Stimulated activated CD4-positive, alpha-beta T cell treated with anti-CD3 and anti-CD28 coated beads, Interleukin-1b, Interleukin-23, amount 100 ng/mL, for 1 hour (primary cell): ENCODE measurements at places on chromosomes 7 and 10.

GRCh38 chr7:13633857-13634256, 355.6 kb downstream of the ETV1 start:
- no peak for DNase-seq

DNA sequence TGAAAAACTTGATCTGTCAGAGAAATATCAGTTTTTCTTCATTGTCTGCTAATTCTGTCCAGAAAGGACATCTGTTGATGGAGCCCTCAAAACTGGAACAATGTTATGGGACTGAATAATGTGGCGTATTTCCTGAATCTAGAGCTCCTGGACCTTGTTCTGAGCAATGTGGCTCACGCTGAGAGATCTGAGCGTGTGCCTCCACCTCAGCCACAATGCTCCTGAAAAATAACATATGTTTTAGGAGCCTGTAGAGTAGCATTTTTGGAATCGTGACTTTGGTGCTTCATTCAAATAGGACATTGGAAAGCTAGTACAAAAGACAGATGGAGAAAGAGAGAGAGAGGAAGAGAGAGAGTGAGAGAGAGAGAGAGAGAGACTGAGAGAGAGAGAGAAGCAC, 110.3 kb downstream of the BMPER start:
- no peak for DNase-seq

- DNase-seq = no peak
Measured at GRCh38 chr10:98400482-98400881, 14.5 kb downstream of the PYROXD2 start.

DNA sequence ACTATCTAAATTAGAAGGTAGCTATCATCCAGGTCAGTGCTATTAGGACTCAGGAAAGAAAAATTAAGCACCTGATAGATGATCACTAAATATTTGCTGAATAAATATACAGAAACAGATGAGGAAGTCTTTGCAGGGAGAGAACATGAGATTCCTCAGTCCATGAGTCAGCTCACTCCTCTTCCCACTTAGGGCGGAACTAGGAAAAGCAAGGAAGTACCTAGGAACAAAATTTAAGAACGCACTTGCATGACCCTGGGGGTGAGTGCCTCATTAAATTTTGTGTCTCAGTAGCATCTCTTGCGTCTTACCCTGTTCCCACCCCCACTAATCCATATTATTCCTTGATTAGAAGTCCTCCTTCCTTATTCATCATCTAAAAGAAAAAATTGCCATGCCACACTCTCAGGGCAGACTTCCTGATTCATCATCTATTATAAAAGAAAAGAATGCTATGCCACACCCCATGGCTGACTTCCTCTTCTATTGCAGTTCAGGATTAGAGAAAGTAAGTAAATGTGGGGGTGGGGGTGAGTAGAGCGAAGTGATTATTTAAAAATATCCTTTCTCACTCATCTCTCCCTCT, 208.8 kb downstream of the THSD7A start:
- no peak for DNase-seq

DNA sequence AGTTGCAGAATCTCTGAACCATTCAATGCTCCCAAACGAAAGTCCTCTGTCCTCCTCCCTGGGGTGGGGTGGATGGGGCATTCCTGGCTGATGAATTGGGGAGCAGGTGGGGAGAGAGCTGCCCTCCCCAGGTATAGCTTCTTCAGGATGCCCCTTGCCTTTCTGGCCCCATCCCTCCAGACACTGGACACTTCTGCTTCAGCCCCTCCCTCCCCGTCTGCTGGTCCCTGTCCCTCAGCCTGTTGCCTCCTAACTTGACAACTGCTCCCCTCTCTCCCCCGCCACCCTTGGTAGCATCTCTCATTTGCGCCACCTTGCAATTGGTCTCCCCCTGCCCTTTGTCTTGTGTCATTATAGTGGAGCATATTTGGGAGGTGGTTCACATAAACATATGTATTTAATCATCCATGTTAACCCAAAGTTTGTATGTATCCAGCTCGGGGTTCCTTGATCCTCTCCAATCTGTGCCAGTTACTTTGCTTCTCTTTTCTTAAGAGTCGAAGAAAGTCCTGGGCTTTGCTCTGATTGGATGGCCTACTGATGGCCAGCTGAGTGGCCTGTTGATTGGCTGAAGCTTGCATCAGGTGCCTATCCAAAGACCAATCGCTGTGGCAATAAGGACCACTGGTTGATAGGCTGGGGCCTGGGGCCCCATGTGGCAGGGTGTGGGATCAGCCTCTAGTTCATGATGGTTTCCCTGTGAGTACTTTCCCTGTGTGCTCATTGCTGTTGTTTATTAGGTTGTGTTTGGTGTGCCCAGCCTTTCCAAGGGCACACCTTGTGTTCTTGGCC, 4.0 kb upstream of the GCK start:
- no peak for DNase-seq

GRCh38 chr10:30986053-30986555, 45.6 kb downstream of the ZNF438 start:
- DNase-seq = no peak

DNA sequence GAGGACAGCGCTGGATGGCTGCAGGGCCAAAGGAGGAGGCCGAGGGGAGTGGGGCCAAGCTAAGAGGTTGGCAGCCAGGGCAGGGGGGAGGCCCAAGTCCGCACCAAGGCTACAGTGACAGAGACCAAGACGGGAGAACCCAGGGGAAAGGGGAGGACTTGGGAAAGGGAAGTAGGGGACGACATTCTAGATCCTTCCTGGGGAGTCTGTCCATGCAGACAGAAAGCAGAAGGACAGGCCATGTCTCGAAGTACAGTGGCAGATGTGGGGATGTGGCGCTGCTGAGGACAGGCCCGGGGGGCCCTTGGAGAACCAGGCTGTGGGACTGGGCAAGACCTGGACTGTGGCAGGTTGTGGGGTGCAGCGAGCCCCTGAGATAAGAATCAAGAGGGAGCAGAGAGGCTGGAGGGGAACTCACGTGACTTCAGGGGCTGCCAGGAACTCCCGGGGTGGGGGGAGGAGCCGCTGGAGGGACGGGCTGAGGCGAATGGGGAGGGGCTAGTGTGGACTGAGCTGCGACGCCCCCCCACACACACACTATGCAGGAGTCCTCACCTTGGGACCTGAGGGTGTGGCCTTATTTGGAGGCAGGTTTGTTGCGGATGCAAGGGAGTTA, 68.5 kb upstream of the TNRC18 start:
- DNase-seq = no peak

GRCh38 chr7:42611289-42611928, 300.5 kb downstream of the C7orf25 start:
- no peak for DNase-seq

- no peak for DNase-seq
Measured at GRCh38 chr7:104629408-104629807, 301.0 kb downstream of the LHFPL3 start.

GRCh38 chr7:115038158-115038557, 116.3 kb downstream of the MDFIC start:
- DNase-seq = no peak

DNA sequence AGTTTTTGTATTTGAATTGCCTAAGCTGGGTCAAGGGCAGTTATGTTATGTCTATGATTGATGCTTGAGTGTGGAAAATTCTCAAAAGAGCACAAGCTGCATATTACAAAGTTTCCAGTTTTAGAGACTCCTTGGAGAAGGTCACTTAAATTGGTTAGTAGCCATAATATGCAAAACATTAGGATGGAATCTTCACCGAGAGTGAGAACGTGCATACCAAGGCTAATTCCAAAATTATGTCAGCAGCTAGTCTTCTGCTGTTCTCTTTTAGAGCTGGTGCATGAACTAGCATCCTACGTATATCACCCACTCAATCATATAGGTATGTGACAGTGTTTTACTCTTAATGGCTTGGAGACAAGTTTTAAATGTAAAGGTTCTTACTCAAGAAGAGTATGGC, 49.2 kb downstream of the MKX start:
- DNase-seq = no peak

GRCh38 chr7:102841290-102841689, 71.5 kb upstream of the LRRC17 start:
- DNase-seq = no peak

GRCh38 chr10:33901166-33901565, 566.7 kb upstream of the NRP1 start:
- no peak for DNase-seq

DNA sequence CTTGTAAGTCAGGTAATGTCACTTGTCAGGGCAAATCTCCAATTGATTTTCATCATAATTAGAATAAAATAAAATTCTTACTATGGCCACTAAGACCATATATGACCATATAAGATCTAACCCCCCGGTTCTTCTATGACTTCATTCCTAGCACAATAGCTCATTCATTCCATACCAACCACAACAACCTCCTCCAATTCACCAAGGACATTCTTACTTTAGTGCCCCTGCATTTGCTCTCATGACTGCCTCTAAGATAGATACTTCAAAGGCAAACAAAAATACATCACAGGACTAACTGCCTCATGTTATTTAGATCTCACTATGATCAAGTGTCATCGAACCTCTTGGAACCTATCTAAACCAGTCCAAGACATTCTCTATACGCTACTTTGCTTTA, 90.8 kb downstream of the SNX13 start:
- no peak for DNase-seq

DNA sequence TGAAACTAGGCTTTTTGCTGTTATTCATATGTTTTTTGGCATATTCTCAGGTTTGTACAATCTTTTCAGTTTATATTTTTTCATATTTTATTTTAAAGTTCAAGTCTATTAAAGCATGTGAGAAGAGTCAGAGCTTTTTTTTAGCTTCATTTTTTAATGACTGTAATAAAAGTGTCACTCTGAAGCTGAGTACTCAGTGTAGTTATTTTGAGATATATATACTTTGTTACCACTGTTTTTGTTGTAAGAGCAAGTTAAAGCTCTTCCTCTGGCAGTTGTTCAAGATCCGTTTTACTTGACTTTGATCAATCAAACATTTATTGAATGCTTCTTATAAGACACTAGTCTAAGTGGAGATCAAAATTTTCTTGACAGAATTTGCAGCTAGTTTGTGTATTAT, 37.5 kb downstream of the CASD1 start:
- no peak for DNase-seq

DNA sequence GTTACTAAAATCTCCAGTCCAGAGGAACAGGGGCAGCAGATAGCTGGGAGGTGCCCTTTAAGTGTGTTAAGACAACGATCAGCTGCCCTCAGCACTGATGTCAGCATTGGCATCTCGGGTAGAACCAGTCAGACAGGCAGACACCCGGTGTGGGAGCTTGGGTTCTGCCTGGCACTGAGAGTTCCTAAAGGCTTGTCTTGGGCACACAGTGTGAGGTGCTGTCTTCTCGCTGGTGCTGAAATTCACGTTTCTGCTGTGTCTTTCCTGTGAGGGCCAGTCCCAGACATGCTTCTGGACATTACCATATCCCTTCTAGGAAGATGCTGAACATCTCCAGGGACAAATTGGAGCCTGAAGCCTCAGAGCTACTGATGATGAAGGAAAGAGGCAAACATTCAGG, 156.2 kb downstream of the DNAJB6 start:
- no peak for DNase-seq

- no peak for DNase-seq
Measured at GRCh38 chr10:18158773-18159265, 18.6 kb downstream of the CACNB2 start.

DNA sequence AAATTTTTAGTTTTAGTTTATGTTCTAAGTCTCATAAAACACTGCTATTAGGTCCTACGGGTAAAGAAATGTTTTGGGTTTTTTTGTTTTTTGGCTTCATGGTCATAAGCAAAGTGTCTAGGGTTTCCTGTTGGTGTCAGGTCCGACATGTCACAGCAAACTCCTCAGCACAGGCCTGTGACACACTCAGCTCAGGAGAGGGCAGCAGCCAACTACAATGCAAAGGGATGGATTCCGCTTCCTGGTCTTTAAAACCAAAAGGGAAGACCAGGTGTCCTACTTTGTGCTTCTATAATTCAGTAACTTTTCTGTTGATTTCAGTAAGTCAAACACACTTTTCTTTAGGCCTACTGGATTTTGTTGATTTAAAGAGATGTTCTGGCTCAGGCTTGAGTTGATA, 83.8 kb upstream of the MACROH2A2 start:
- DNase-seq = no peak

- DNase-seq = no peak
Measured at GRCh38 chr10:48214716-48215485, 59.6 kb downstream of the FRMPD2 start.

GRCh38 chr10:132498562-132499366, 38.8 kb upstream of the INPP5A start:
- no peak for DNase-seq

- no peak for DNase-seq
Measured at GRCh38 chr7:72403458-72404076, 8.6 kb downstream of the CALN1 start.
